ENCODE measurements at places on chromosomes 7 and 10.

- no peak for DNase-seq
These were observed 13.0 kb upstream of the CHST15 start for GRCh38 chr10:124106241-124106879.

GRCh38 chr7:158743219-158743618 lies 38.6 kb upstream of the NCAPG2 start:
- no peak for DNase-seq

DNA sequence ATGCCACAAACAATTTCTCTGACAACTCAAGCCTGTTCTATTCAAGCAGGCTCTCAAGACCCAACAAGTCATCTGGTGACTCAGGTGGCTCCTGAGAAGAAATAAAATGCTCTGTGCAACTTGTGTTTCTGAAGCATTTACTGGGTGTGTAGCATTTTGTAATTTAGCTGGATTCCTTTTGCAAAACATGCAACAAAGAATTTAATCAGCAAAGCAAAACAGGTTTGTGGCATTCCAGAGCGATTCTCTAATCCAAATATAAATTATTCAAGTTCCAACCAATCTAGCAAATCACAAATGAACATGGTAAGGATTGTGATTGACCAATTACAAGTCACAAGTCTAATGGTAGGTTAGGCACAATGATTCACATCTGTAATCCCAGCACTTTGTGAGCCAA lies 39.8 kb upstream of the C10orf67 start:
- no peak for DNase-seq

DNA sequence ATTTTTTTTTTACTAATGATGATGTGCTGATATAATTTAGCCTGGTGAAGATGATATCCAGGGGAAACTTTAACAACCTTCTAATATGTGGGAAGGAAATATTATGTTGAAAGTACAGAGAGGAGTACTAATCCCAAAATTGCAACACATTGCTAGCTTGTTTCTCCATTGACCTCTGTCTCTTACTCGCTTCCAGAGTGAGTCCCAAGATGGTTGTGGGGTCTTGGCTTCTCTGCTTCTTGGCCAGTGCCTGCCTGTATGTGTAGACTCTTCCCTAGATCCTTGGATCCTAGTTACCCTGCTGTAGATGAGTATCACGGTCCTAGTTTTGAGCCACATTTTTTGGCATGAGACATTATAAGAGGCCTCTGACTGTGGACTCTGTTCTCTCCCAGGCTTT lies 17.5 kb downstream of the BMPER start:
- no peak for DNase-seq

DNA sequence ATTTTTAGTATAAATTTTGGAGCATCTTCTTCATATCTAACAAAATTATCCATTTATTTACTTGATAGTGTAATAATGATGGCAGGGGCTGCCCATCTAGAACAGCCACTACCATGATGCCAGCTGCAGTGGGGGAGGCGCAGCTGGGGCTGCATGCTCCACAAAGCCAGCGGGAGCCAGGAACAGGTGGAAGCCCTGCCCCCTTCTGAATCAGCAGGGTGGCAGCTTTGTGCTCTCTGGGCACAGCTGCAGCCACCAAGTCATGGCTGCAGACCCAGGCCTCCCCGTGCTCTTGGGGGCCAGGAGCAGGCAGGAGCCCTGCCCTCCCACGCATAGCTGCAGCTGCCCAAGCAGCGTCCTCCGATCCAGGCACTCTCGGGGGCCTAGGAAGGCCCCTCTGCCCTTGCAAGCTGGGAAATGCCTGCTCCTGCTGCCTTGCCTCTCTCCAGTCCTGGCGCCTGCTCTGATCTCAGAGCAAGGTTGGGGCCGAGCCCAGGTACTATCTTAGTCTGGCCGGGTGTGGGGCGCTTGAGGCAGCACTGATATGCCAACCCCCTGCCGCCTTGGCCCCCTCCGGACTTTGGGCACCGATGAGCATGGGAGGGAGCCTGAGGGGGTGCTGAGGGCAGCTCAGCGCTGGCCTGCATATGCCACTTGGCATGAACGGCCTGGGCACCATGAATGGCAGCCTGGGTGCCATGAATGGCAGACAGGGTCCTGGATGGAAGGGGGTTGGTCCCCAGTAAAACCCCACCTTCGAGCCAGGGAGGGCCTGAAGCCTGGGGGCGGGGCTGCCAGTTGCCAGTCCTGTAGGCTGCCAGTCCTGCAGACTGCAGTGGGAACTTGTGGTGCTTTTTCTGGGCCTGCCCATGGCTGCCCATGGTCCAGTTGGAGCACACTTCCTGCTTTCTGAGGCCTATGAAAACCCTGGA lies 1110.8 kb upstream of the POT1 start:
- DNase-seq, result no peak

DNA sequence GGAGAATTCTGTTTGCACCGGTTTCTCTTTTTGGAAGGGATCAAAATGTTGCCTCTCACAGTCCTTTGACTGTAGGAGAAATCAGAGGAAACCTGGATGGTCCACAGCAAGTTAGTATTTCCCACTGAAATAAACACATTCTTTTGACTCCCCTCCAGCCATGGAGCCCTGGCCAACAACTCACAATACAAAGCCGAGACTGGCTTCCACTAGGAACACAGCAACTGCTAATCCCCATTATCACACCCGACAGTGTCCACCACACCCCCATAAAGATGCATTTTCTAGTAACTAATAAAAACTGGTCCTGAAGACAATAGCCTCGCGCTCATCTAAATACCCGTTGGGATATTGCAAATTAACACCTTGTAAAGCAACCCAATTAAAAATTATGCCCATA lies 798 bp upstream of the MACROH2A2 start:
- DNase-seq, result no peak

DNA sequence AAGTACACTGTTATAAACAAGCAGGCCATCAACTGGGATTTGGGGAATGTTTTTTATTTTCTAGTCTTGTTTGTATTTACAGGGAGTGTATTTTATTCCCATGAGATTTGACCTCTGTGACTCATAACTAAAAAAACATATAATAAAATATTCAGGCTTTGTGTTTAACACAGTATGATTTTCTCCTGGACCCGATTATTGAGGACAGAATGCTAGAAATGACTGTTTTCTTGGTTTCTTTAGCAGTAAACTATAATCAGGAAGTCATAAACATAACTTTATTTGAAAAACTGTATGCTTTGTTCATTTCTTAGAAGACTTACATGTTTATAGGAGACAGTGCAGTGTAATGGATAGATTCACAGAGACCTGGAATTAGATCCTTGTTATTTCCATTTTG lies 2.1 kb downstream of the NHLRC2 start:
- no peak for DNase-seq

DNA sequence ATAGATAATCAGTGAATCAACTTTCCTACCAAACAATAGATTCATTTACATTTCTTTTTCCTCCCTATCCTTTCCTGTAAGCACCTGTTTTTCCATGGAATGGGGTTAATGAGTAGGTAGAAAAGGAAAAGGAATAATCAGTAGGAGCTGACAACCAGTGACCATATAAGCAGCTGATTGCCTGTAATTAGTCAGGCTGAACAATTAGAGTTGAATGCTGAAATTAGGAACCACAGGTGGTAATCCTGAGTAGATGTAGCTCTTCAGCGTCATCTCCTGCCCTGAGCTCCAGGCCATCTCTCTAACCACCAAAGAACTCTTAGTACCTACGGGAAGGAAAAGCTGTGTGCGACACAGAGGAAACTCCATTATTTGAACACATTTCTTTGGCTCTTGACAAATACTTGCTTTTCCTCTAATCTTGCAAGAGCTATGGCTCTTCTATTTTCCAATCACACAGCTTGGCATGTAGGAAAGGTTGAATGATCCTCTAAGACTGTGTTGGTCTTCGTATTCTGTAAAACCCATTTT lies 63.8 kb downstream of the KLHDC10 start:
- DNase-seq, result no peak

DNA sequence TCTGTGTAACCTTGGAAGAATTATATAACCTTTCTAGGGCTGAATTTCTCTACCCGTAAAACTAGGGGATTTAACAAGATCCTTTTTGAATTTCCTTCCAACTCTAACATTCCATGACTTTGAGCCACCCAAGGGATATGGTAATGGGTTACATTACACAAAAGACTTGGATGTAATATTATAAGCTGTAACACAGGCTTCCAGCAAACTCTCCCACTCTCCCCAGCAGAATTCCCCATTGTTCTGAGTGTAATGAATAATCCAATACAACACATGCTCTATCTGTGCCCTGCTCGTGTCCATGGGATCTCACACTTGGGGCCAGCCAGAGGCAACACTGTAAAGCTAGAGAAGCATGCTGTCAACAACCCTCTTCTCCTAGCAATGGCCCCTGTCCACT lies 790.6 kb upstream of the AUTS2 start:
- no peak for DNase-seq

GRCh38 chr7:37703361-37703760 lies 19.8 kb downstream of the GPR141 start:
- DNase-seq, result no peak

- no peak for DNase-seq
These were observed 101.4 kb downstream of the MICU1 start for GRCh38 chr10:72524489-72524888.

- no peak for DNase-seq
These were observed 206.4 kb upstream of the GALNT17 start for GRCh38 chr7:70925411-70926115.

DNA sequence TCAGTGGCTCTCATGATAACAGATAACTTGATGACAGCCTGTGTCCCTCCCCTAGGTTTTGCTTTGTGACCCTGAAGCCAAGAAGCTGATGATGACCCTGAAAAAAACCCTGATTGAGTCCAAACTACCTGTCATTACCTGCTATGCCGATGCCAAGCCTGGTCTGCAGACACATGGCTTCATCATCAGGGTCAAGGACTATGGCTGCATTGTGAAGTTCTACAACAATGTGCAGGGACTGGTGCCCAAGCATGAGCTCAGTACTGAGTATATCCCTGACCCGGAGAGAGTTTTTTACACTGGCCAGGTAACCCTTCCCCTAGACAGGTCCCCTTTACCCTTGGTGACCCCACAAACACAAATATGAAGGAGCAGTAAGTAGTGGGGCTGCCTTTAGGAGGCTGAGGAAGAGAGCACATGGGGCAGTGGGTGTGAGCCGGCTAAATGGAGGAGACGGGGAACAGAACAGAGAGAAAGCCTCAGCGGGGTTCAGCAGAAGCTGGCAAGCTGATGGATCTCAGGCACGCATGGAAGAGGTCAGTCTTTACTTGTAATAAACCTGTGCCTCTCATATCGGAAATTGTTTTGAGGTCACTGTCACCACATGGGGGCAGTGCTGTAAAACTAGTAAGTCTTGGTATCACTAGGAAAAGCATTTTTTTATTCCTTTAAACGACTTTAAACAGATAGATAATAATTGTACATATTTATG lies 20.2 kb downstream of the PDCD11 start:
- no peak for DNase-seq

DNA sequence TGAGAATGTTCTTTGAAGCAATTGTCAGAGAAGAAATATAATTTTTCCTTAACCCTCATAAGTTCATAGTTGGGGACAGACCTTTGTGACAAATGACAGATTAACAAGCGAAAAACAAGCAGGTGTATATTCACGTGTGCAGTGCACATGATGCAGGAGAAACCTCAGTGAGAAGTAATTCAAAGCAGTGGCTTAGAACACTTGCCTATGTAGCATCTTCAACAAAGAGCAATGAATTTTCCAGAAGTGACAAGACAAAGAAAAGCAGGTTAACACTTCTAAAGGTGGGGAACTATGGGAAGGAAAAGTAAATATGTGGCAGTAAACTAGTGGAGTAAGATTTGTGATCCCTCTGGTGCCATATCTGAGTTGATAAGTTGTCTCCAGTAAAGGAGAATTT lies 65.8 kb downstream of the MCU start:
- DNase-seq, result no peak

- peak; percentile 36 for DNase-seq
These were observed 18.8 kb upstream of the INPP5A start for GRCh38 chr10:132518572-132519381.

DNA sequence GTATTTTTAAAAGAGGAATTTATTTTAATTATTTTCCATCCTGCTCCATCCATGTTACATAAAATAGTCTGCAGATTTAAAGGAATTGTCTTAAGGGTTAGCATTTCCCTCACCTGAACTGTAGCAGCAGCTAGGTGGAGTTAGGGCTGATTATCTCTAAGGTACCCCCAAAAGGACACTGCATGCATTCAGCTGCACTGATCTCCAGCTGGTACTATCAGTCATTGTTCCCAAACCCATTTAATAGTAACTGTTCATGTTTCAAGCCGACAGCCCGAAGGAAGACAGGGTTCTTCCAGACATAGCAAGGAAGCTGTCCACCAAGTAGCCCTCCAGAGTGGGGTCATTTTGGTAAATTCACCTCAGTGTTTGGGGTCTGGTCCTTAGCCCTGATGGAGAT lies 48.7 kb downstream of the FAM171A1 start:
- DNase-seq, result no peak

DNA sequence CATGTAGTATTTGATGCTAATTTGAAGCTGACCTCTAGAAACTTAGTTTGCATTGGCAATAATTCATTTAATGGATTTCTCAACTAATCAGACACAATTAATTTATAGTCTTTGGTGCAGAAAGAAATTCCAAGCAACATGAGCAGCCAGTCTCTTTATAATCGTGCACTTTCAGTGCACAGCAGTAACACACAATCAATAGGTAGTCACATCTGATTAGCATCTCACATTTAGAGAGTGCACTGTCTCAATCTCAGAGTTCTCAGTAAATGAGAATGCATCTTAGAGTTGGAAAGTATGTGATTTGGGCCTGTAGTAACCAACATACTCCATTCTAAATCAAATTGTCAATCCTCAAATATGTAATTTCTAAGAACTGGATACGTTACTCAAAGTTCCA lies 377.6 kb downstream of the POM121L12 start:
- no peak for DNase-seq

- DNase-seq, result no peak
These were observed 115.9 kb upstream of the ARID5B start for GRCh38 chr10:61785473-61786105.

Data from NCI-H2107 (cell line).